CD4-positive, CD25-positive, alpha-beta regulatory T cell (primary cell): ENCODE measurements at places on chromosomes 2 and 18.

DNA sequence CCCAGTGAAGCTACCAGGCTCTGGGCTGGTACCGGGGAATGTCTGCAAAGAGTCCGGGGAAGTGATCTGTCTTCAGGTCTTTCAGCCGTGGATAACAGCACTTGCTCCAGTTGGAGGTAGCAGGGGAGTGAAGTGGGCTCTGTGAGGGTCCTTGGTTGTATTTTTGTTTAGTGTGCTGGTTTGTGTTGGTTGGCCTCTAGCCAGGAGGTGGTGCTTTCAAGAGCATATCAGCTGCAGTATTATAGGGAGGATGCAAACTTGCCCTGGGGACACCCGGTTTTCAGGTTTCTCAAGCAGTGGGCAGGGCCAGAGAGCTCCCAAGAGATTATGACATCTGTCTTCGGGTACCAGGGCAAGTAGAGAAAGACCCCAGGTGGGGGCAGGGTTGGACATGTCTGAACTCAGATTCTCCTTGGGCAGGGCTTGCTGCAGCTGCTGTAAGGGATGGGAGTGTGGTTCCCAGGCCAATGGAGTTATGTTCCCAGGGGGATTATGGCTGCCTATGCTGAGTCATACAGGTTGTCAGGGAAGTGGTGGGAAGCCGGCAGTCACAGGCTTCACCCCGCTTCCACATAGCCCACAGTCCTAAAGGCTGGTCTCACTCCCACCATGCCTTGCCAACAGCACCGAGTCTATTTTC, 34.4 kb downstream of the ACAA2 start:
- DNase-seq, result no peak

DNA sequence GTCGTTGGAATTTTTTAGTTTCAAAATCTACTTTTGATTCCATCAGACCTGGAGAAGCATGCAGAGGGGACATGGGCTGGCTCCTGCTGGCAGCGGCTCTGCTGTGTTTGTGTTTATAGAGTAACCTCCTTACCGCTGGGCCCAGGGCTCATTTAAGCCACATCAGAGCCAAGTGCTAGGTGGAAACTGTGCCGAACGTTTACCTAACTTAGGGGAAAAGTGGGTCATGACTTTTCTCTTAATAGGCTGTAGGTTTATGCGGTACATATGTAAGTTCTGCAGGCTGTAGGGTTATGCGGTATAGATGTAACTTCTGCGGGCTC, 17.7 kb downstream of the CNDP2 start:
- DNase-seq, result no peak

DNA sequence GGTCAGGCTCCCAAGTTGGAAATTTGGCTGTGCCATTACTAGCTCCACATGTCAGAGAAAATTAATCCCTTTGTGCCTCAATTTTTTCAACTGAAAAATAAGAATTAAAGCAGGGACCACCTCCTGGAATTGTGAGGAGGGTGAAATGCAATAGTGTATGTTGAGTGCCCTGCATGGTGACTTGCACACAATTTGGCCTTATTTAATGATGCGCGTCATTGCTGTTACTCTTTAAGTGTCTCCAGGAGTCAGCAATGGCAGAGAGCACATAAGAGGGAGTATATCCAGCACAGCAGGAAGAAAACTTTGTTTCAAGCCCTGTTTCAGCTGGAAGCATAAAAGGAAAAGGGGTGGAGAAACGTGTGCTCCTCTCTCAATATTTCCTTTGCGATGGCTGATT, 215.8 kb downstream of the ALK start:
- no peak for DNase-seq

GRCh38 chr2:126681505-126681904, 25.5 kb downstream of the GYPC start:
- DNase-seq, result no peak

DNA sequence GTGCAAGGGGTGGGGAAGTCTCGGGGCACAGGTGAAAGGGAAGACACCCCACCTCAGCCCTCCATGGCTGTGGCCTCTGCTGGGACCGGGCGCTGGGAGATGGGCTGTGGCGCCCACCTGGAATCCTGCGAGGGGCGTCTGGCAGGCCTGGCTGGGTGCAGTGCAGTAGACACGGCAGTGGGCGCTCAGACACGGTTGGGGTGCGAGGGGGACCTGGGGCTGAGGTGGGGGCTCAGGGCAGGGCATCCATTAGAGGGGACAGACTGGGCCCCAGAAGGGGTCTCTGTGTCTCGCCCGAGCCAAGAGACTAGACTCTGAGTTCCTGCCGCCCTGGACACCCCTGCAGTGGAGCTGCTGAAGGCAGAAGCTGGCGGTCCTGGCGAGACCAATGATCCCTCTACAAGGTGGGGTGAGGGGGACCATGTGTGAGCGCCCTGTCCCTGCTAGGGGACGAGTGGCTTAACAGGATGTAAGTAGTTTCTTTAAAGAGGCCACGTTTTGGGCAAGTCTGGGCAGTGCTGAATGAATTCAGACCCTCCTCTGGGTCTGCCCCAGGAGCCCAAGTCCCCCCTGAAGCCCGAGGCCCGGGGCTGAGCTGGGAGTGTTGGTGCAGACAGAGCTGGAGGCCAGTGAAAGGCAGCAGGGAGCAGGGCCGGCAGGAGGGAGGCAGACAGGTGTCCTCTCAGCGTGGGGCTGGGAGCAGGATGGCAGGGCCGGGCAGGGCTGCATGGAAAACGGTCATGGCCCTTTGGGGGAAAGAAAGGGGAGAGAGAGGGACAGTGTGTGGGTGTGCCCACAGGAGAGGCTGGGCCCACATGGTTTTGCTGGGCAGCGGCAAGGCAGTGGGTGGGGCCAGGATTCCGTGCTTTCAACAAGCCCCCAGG, 57.2 kb downstream of the HS6ST1 start:
- DNase-seq, result no peak

DNA sequence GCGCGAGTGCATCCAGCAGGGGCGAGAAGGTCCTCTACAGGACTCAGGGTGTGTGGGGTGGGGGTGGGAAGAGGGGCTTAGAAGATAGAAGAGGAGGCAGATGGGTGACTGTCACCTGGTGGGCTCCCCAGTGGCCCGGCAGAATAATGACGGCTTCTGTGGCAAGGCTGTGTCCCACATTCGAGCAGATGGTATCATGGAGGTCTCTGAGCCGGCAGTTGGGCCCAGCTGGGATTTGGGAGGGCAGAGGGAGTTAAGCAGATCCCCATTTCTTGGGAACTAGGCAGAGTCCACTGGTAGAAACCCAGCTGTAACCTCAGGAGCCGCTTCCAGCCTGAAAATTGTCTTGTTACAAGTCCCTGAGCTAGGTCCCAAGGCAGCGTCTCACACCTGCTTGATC, 28.4 kb upstream of the DTNB start:
- DNase-seq, result no peak

DNA sequence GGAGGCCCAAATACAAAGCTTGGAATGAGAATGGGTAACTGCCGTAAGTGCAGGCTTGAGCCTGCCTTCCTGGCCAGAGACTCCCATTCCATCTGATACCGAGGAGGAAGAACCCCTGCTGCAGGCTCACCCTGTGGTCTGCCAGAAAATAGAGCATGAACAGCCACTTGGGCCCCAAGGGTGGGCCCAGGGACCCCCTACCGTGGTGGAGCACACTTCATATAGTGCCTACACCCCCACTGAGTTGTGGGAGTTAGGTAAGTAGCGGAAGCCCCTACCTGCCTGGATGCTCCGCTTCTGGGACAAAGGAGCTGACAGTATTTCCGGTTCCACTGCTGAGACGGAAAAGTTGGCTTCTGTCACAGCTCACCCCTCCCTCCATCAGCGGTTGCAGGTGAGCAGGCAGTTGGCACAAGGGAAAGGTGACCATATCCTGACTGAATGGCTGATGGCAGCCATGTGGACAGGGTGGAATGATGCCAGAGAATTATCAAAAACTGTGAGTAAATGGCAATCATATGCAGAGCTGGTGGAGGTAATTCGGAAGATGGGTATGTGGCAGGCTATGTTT, 11.5 kb upstream of the C2orf42 start:
- no peak for DNase-seq

DNA sequence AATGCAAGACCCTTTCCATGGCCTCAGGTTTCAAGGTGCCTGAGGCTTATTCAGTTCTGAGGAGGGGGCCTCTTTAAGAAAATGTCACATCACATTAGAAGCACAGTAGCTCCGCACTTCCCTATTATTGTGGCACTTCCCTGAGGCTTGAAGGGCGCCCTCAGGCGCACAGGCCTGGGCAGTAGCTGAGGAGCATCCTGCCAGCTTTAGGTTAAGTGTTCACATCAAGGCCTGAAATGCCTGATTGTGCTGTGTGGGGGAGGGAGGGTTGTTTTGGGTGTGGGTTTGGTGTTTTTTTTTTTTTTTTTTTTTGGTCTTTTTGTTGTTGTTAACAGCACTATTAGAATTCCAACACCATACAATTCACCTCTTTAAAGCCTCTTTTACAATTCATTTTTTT, 107.9 kb downstream of the CABLES1 start:
- DNase-seq, result no peak

DNA sequence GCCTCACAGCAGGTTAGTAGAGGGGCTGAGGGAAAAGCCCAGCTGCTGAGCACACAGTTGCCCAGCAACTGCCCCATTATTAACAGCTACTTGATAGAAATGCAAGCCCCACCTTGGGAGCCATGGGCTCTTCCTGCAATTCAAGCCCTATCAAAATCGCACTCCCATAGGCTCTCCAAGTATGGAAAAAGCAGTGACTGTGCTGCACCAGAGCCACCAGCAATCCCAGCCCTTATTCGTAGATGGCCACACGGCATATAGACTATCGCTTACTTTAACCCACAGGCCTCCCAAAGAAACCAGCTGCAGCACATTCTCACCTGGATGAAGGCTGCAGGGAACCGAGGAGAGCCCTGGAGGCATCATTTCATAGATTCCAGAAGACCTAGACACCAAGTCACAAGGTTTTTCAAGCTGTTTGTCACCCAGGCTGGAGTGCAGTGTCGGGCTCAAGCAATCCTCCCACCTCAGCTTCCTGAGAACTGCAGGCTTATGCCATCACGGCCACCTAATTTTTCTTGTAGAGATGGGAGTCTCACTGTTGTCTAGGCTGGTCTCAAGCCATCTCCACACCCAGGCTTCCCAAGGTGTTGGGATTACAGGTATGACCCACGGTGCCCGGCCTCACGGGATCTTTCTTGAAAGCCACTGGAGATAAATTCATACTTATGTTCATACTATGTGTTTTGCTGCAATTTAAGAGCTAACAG, 11.3 kb downstream of the NCL start:
- DNase-seq, result no peak
